ENCODE measurements at places on chromosomes 12 and 14. TPM values are rescaled to one million over a fixed set of nuclear protein-coding genes. Genes with fewer than 3 reads are reported as not detected.

The ARHGEF25 gene
- 10.5 TPM for total RNA-seq

The TAS2R43 gene
- total RNA-seq = 0.36 TPM

The SOCS4 gene
- 19.9 TPM for total RNA-seq

The ESR2 gene
- not detected for total RNA-seq

The TOX4 gene
- total RNA-seq = 50.1 TPM

The E2F7 gene
- 13.1 TPM for total RNA-seq

The L3HYPDH gene
- 25.1 TPM for total RNA-seq

The STAB2 gene
- total RNA-seq = not detected

The CLEC2A gene
- total RNA-seq = not detected

The MOK gene
- total RNA-seq = 9.8 TPM

- no peak for DNase-seq
These were observed 770.7 kb upstream of the TMEM132C start for GRCh38 chr12:127496255-127496654.

- DNase-seq = no peak
These were observed 24.7 kb upstream of the PWP1 start for GRCh38 chr12:107660861-107661415.

GRCh38 chr12:130339951-130340350, 2.3 kb downstream of the PIWIL1 start:
- no peak for DNase-seq

GRCh38 chr14:69992564-69992963, 113.3 kb downstream of the SMOC1 start:
- no peak for DNase-seq

- no peak for DNase-seq
These were observed 923 bp upstream of the ITPR2 start for GRCh38 chr12:26833743-26834490.

GRCh38 chr14:98958048-98958631, 313.9 kb downstream of the BCL11B start:
- no peak for DNase-seq

- no peak for DNase-seq
These were observed 107.0 kb downstream of the PAPLN start for GRCh38 chr14:73344319-73344718.

- no peak for DNase-seq
These were observed 689.6 kb upstream of the SEL1L start for GRCh38 chr14:82223276-82223675.

GRCh38 chr12:47767216-47767724, 5.8 kb upstream of the SLC48A1 start:
- no peak for DNase-seq

- no peak for DNase-seq
These were observed 46.5 kb downstream of the CACNA2D4 start for GRCh38 chr12:1872001-1872400.

DNA sequence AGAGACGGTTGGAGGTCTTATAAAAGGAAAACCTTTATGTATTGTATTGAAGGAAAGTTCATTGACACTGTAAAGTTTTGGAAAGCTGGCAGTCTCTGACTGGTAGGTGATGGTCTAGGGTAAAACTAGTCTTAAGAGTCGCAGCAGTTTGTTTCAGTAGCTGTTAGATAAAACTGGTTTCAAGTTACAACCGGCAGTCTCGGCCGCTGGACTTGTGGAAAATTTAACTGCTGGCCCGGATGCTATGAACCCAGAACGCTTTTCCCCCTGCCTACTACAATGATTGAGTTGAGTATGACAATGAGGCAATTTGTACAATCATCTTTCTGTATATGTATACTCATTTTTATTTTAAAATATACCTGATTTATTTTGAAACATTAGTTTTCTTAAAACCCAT, 1426.9 kb downstream of the AACS start:
- DNase-seq = no peak

GRCh38 chr12:100382338-100382737, 25.5 kb downstream of the SLC17A8 start:
- DNase-seq = no peak

DNA sequence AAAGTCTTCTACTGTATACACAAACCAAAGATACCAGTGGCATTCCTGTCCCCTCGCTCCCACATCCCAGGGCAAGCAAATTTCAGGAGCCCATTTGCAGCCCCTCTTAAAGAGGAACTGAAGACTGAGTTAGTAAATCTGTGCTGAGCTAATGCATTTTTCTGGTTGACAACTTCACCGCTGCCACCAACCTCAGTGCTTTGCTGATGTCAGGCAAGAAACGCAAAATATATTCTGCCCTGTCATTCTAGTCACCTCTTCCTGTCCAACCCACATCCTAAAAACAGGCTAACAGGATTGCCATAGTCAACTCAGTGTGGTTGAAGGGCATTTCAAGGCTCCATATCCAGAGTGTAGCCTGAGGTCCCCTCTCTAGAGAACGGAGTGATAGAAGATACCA, 59.4 kb upstream of the FICD start:
- no peak for DNase-seq

GRCh38 chr12:32134101-32134888, 27.6 kb downstream of the BICD1 start:
- DNase-seq = no peak

DNA sequence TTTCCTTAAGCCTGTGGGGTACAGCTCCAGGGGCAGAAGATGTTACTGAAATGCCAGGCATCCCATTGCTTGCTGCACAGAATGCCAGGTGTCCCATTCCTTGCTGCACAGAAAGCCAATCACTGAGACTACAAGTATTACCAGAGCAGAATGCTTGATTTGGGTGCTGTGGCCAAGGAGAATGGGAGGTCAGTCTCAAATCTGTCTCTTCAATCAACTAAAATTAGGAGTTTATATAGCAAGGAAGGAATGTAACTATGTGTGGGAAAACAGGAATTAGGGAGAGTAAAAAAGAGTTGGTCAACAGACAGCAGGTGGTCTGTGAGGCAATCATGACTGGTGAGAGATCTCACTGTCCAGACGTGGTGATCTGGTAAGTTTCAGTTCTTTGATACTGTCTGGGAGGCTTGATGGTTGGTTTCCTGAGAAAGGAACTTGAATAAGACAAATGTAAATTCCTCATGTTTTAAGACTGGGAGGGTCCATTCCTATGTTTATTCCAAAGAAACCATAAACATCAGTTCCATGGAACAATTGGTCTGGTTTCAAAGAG, 31.2 kb upstream of the VASH1 start:
- DNase-seq = no peak

GRCh38 chr12:94689646-94690036, 39.3 kb upstream of the TMCC3 start:
- DNase-seq = no peak

DNA sequence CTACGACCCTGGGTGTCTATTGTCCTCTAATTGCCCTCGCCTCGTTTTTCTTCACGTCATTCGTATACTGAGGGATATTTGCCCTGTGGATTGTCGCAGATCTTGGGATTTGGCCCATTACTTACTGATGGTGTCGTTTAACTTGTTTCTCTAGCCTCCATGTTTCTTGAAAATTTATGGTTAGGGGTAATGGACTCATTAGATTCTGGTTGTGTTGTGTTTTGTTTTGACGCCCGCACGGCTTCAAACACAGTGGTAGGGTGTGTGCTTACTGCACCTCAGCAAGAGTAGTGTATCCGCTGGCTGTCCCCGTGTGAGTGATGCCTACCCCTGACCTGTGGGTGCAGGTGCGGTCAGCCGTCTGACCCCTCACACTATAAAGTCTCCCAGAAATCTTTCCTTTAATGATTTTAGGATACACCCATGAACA, 874 bp upstream of the RNU6-8 start:
- DNase-seq = no peak

DNA sequence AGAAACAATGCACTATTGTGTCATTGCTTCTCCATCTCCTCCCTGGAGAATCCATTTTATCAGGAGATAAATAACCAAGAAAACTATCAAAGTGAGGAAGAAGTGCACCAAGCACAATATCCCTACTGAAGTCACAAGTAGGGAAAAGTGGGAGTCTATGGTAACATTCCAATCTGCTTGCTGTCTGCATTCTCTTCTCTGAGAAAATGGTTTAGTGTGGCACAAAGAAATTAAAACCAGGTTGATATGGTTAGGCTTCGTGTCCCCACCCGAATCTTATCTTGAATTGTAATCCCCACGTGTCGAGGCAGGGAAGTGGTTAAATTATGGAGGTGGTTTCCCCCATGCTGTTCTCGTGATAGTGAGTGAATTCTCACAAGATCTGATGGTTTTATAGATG, 209.7 kb downstream of the PRKD1 start:
- no peak for DNase-seq

Data from Panc1 (cell line).